ENCODE measurements at places on chromosomes 11 and 22.

DNA sequence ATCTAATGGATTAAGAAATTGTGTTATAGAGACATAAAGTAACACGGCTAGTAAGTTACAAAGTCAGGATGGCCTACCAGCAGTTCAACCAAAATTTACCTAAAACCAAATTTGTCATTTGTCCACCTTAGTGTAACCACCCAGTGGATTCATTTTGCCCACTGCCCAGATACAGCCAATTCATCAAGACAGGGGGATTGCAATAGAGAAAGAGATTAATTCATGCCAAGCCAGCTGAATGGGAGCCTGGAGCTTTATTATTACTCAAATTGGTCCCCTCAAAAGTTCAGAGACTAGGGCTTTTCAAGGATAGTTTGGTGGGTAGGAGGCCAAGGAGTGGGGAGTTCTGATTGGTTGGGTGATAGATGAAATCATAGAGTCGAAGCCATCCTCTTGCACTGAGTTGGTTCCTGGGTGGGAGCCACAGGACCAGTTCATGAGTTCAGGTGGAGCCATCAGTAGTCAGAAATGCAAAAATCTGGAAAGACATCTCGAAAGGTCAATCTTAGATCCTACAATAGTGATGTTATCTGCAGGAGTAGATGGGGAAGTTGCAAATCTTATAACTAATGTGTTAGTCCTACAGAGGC lies 304.2 kb upstream of the CADM1 start:
- no peak for DNase-seq

DNA sequence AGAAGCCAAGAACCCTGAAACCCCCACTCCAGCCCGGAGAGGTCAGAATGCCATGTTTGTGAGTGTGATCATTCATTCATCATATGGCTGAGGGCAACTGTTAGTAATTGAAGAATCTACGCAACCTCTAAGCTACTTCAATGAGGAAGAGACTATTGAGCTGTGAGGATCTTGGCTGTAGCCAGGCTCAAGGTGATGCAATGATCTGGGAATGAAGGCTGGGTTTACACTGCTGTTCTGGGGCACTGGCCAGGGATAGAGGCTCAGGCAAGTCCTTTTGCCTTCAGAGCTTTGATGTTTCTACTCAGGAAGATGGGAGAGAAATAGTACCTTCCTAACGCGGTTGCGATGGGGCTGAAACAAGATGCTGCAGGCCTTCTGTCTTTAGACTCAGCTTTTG lies 12.9 kb downstream of the CRYBB2 start:
- DNase-seq = no peak

DNA sequence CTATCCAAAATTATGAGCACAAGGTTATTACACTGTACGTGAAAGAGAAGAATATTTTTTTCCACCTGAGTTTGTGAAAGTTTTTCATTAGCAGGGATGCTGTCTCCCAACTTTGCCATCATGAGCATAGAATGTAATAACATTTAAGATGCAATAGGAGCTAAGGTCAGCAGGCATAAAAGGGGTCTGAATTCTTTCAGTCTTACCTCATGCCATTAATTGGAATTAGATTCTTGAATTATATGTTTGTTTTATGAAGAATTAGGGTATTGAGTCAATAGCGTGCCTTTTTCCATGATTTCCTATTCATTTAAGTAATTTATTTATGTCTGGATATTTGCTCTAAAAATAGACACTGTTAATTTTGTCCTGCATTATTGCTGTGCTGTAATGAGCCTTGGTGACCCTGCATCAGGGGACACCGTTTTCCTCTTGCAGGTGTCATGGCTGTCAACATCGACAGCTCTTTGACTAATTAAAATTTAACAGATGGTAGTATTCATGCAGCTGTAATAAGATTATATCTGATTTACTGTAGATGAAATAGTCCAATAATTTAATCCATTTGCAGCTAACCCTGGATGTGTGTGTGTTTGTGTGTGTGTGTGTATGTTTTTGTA lies 637.5 kb downstream of the NELL1 start:
- no peak for DNase-seq

DNA sequence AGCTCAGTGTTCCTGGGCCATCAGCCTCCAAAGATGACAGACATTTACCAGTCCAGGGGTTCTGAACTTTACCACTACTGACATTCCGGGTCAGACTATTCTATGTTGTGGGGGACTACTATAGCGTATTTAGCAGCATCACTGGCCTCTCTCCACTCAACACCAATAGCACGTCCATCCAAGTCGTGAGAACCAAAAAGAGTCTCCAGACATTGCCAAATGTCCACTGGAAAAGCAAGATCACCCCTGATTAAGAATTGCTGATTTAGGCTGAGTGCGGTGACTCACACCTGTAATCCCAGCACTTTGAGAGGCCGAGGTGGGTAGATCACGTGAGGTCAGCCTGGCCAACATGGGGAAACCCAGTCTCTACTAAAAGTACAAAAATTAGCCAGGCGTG lies 5.3 kb downstream of the PES1 start:
- DNase-seq = no peak

All from activated T-helper 1 cell treated with anti-CD3 and anti-CD28 coated beads, Interleukin-2, amount 50 U/mL, for 16 hours (primary cell).